ENCODE measurements at places on chromosomes 6 and 20. TPM values are rescaled to one million over a fixed set of nuclear protein-coding genes. Genes with fewer than 3 reads are reported as not detected.

The TMEM151B gene
- polyA plus RNA-seq, result 0.02 TPM

The SIRPG gene
- 1.2 TPM for polyA plus RNA-seq

The RCAN2 gene
- polyA plus RNA-seq, result 4.5 TPM

The BMP6 gene
- polyA plus RNA-seq, result 17.3 TPM

The USP49 gene
- polyA plus RNA-seq, result 1.8 TPM

The VSX1 gene
- not detected for polyA plus RNA-seq

The TTK gene
- polyA plus RNA-seq, result 1.1 TPM

The ANKRD66 gene
- 5.1 TPM for polyA plus RNA-seq

DNA sequence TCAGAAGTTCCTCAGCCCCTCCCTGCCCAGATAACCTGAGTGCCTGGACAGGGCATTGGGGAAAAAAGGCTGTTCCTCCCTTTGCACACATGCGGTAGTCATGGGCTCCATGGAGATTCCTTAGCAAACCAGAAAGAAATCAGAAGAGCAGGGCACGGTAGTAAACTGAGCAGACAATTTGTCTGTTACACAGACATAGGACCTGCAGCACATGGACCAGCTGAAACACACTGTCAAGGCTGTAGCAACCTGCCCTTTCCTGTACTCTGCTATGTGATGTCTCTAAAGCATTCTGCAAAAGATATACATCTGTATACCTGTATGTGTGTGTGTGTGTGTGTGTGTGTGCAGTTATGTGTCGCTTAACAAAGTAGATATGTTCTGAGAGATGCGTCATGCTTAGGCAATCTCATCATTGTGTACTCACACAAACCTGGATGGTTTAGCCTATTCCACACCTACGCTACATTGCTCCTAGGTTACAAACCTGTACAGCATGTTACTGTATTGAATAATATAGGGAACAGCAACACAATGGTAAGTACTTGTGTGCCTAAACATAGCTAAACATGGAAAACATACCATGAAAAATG is 44.4 kb upstream of the BMP5 start:
- no peaks in the 10 kb centered on the region for H3K4me1 ChIP-seq
- no peak overlapping the region for H3K4me3 ChIP-seq
- no peaks in the 10 kb centered on the region for H3K36me3 ChIP-seq
- DNase-seq, result no peak
- H3K27me3 ChIP-seq, result no peaks in the 10 kb centered on the region

- no peak overlapping the region for H3K4me3 ChIP-seq
- no peak for DNase-seq
- no peaks in the 10 kb centered on the region for H3K4me1 ChIP-seq
Observed at GRCh38 chr6:33665957-33666356, 44.8 kb downstream of the ITPR3 start.

GRCh38 chr6:138250053-138250452 is 31.8 kb upstream of the PBOV1 start:
- no peak overlapping the region for H3K4me3 ChIP-seq
- H3K4me1 ChIP-seq, result no peaks in the 10 kb centered on the region
- H3K27ac ChIP-seq, result no peak overlapping the region
- no peak for DNase-seq

GRCh38 chr20:20198011-20198410 is 145.7 kb downstream of the CFAP61 start:
- no peak for DNase-seq
- H3K4me3 ChIP-seq, result no peak overlapping the region
- no peaks in the 10 kb centered on the region for H3K27me3 ChIP-seq
- H3K36me3 ChIP-seq, result no peaks in the 10 kb centered on the region
- H3K27ac ChIP-seq, result no peak overlapping the region
- H3K4me1 ChIP-seq, result peaks cover 3% of the 10 kb centered on the region

DNA sequence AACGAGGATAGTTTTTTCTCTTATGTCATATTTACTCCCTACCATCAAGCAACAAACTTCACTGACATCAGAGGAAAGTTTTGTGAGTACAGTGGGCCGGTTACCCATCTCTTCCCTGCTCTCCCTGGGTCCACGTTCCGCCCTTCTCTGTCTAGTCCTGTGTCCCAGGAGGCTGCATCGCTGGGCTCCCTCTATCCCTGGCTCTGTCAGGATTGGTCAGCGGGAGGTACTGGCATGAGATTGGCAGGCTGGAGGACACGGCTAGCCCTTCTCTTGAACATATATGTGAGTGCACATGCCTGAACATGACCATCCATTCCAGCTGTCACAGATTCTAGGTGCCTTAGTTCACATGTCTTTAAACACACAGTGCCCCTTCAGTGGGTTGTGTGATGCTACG is 30.3 kb upstream of the TMEM181 start:
- no peak overlapping the region for H3K27ac ChIP-seq
- H3K36me3 ChIP-seq, result no peaks in the 10 kb centered on the region
- no peak for DNase-seq
- H3K4me1 ChIP-seq, result no peaks in the 10 kb centered on the region
- no peak overlapping the region for H3K4me3 ChIP-seq
- H3K27me3 ChIP-seq, result no peaks in the 10 kb centered on the region

GRCh38 chr20:57091748-57092111 is 174.7 kb downstream of the BMP7 start:
- H3K4me3 ChIP-seq, result no peak overlapping the region

- H3K4me3 ChIP-seq, result no peak overlapping the region
- no peaks in the 10 kb centered on the region for H3K36me3 ChIP-seq
- no peak overlapping the region for H3K27ac ChIP-seq
- no peaks in the 10 kb centered on the region for H3K4me1 ChIP-seq
- no peak for DNase-seq
Observed at GRCh38 chr20:8033151-8033841, 13.7 kb upstream of the TMX4 start.

DNA sequence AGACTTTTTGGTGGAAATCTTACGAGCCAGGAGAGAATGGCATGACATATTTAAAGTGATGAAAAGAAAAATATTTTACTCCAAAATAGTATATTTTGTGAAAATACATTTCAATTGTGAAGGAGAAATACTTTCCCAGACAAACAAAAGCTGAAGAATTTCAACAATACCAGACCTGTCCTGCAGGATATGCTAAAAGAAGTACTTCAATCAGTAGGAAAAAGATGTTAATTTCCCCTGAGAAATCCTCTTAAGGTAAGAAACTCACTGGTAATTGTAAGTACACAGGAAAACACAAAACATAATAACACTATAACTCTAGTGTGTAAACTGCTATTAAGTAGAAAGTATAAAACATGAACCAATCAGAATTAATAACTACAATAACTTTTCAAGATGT is 341.8 kb upstream of the GJE1 start:
- no peaks in the 10 kb centered on the region for H3K27me3 ChIP-seq
- no peak overlapping the region for H3K4me3 ChIP-seq
- H3K27ac ChIP-seq, result no peak overlapping the region
- no peak for DNase-seq
- no peaks in the 10 kb centered on the region for H3K36me3 ChIP-seq

DNA sequence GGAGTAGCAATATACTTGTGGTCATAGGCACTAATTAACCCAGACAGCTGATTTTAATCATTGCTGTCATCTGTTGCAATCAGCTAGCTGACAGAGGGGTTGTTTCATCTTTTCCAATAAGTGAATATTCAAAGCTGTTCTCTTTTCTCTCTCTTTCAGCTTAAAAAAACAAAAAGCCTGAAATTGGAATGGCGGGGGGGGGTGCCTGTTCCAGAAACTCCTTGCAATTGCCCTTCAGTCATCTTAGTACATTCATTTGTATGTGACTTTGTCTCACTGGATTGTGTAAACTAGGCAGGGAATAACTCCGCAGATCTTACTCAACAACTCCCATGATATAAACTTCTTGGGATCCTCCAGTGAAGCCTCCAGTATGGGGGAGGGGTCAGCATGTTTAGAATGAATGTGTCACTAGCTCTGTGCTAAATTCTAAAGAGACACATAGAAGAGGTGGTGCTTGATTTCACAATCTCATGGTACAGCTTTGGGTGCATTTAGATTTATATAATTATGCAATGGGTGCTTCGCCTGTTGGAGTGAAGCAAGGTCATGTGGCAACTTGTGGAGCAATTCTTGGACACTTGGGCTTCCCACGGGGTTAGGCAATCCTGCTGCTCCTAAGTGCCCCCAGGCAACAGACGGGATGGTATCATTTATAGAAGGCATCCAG is 40.1 kb downstream of the SLC24A3 start:
- peak; percentile 42 for DNase-seq
- H3K27ac ChIP-seq, result peak overlapping the region; percentile 49
- H3K4me3 ChIP-seq, result no peak overlapping the region

DNA sequence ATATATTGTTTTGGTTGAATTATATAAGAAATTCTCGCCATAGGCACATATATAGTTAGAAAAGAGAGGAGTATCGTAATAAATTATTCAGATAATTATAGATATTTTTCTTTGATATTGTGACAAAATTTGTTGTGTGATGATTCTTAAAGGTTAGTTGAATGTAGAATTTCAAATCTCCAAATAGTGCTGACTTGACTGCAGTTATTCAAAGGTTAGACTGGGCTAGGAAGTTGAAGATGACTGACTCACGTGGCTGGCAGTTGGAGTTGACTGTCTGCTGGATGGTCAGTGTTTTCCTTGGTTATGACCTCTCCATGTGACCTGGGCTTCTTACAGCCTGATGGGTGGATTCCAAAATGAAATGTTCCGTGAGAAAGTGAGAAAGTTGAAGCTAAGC is 55.3 kb downstream of the FLRT3 start:
- no peak overlapping the region for H3K4me3 ChIP-seq
- DNase-seq, result no peak
- no peaks in the 10 kb centered on the region for H3K27me3 ChIP-seq
- no peak overlapping the region for H3K27ac ChIP-seq
- H3K36me3 ChIP-seq, result no peaks in the 10 kb centered on the region

- H3K4me3 ChIP-seq, result no peak overlapping the region
- H3K27me3 ChIP-seq, result no peaks in the 10 kb centered on the region
- DNase-seq, result no peak
Observed at GRCh38 chr6:7866526-7866925, 44.1 kb downstream of the TXNDC5 start.

GRCh38 chr6:87791982-87792381 is 89.9 kb upstream of the AKIRIN2 start:
- no peaks in the 10 kb centered on the region for H3K27me3 ChIP-seq
- no peaks in the 10 kb centered on the region for H3K36me3 ChIP-seq
- H3K4me3 ChIP-seq, result no peak overlapping the region
- no peak overlapping the region for H3K27ac ChIP-seq

- peak; percentile 72 for DNase-seq
- peak overlapping the region; percentile 98 for H3K4me3 ChIP-seq
- H3K27me3 ChIP-seq, result no peaks in the 10 kb centered on the region
- no peaks in the 10 kb centered on the region for H3K36me3 ChIP-seq
- H3K4me1 ChIP-seq, result peaks cover 3% of the 10 kb centered on the region
Observed at GRCh38 chr6:156778454-156779205, 1.5 kb downstream of the ARID1B start.

GRCh38 chr20:31722257-31723068 is at the start of gene BCL2L1:
Gene BCL2L1, minus strand, starts transcription at chr20:31722868. Its CDS starts 650 bp downstream, at chr20:31722218.
- H3K4me3 ChIP-seq, result peak within 1 kb of the TSS; percentile 83
- H3K4me1 ChIP-seq, result peaks cover 7% of the 10 kb centered on the region
- DNase-seq, result peak; percentile 88
- no peaks in the 10 kb centered on the region for H3K27me3 ChIP-seq

DNA sequence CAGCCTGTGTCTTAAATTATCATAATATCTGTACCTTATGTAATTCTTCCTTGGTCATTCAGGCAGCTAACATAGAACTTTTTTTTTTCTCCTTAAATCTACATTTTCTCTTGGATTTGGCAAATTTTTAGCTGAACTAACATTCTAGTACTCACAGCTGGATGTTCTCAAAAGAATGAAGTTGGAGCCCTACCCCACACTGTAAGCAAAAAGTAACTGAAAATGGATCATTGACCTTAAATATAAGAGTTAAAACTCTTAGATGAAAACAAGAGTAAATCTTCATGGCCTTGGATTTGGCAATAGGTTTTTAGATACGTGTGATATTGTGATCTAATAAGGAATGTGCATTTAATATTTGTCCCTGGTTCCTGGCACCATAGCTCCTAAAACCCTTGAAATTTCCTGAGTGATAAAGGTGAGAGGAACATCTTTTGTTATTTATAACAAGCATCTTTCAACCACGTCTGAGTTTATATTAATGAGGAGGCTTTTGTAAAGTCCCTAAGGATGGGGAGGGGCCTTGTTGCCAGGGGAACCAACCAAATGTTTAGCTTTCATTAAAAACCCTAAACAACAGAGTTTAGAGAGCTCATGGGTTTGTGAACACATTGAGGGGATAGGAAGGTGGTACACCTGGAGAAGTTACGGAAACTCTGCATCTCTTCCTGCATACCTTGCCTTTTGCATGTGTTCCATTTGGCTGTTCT is 106.1 kb upstream of the ADGRF4 start:
- peak; percentile 84 for DNase-seq
- no peaks in the 10 kb centered on the region for H3K27me3 ChIP-seq
- H3K27ac ChIP-seq, result no peak overlapping the region
- no peaks in the 10 kb centered on the region for H3K4me1 ChIP-seq
- H3K4me3 ChIP-seq, result no peak overlapping the region

- peak; percentile 51 for DNase-seq
- H3K27me3 ChIP-seq, result no peaks in the 10 kb centered on the region
- no peak overlapping the region for H3K27ac ChIP-seq
- no peak overlapping the region for H3K4me3 ChIP-seq
- H3K36me3 ChIP-seq, result no peaks in the 10 kb centered on the region
- H3K4me1 ChIP-seq, result no peaks in the 10 kb centered on the region
Observed at GRCh38 chr6:14026831-14027539, 90.6 kb upstream of the CD83 start.

DNA sequence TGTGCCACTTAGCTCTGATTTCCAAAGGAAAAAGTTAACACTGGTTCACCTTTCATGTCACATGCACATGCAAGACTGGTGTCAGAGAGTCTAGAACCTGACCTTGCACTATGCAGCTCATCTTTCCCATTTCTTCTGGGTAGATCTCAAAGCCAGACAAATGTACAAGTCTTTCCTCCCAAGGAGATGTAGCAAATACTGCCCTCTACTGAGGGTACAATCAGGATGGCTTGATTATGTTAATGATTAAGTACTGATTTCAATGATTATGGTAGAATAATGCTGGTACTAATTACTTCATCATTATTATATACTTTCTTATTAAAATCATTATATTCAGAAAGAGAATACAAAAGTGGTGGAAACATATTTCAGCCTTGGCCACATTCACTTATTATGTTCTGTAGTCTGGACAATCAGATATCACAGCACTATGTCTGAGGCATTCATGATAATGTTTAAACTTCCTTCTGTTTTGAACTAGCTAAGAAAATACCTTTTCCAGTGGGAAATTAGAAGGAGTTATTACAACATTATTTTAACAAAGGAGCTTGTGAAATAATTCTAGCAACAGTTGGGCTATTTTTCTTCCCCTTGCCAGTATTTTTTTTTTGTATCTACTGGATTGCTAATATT is 68.5 kb upstream of the FOXO3 start:
- no peak for DNase-seq
- no peak overlapping the region for H3K4me3 ChIP-seq
- H3K4me1 ChIP-seq, result no peaks in the 10 kb centered on the region

All from lung (tissue), 17 donors.